ENCODE measurements at places on chromosomes 4 and X.

DNA sequence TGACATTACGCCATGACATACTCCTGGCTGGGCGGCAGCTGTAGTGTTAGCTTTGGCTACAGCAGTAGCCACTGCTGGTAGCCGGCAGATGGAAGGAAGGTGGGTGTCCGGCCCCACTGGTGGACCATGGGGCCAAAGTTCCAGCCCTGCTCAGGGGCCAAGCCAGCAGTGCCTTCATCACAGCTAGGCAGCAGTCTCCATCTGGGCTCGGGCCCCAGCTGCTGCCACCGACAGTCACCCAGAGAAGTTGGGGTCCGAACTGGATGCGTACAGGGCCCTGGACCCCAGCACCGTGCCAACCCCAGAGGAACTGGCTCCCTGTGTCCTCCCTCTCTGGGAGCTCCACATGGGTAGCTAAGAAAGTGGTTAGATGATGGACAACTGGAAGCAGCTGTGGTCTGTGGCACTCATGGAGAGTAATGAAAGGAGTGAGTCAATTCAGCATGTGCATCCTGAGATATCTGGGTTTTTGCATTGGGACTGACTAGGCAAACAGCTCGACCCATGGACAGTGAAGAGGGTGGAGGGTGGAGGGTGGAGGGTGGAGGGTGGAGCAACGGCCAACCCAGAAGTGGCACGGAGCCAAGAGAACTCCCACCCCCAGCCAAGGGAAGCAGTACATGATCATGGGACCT, 366.6 kb upstream of the GRIA3 start:
- DNase-seq: no peak

- no peak for DNase-seq
Measured at GRCh38 chrX:121666171-121666570, 618.8 kb downstream of the GLUD2 start.

GRCh38 chr4:6377626-6378492, 94.6 kb downstream of the PPP2R2C start:
- no peak for DNase-seq

GRCh38 chr4:13640149-13640940, 12.8 kb upstream of the BOD1L1 start:
- no peak for DNase-seq

- DNase-seq: no peak
Measured at GRCh38 chrX:46710425-46710824, 48.5 kb downstream of the SLC9A7 start.

DNA sequence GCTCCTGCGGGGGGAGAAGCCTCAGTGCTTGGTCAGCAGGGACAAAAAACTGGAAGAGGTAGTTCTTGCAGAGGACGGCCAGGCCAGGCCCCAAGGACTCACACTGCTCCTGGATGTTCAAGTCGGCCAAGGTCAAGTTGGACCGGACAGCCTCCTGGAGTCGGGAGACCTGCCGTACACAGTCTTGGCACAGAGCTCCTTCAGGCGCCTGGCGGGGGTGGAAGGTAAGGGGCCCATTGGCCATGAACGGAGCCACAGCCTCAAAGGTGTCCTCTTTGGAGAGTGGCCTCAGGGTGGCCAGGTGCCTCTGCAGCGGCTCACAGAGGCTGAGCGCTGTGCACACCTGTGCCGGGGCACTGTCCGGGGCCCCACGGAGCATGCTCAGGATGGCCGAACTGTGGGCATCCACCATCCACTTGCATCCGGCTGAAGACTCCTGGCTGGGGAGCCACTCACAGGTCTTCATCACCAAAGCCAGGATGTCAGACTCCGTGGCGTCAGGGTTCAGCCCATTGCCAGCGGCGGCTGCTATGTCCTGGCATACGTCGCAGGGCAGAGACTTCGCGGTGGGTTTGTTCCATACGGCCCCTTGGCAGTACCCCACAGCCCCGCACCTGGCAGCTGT, 477 bp downstream of the PSAPL1 start:
- DNase-seq: no peak

- DNase-seq: no peak
Measured at GRCh38 chrX:135340831-135341230, 31.6 kb downstream of the ETDC start.

DNA sequence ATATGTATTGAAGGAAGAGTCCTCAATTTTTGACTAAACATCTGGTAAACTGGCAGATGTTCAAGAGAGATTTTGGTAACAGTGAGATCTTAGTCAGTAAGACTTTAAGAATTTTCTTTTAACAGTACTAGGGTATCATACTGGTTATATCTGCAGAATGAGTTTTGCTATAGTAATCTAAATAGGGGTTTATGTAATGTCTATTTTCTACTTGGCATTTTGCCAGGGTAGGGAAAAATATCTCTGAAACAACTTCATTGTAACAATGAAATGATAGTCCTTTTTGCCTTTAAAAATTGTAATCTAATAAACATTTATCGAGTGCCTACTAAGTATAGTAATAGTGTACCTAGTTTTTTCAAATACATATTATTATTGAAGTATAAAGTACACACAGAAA, 32.1 kb downstream of the XK start:
- DNase-seq: no peak

- DNase-seq: no peak
Measured at GRCh38 chr4:186902361-186902760, 178.7 kb upstream of the FAT1 start.

DNA sequence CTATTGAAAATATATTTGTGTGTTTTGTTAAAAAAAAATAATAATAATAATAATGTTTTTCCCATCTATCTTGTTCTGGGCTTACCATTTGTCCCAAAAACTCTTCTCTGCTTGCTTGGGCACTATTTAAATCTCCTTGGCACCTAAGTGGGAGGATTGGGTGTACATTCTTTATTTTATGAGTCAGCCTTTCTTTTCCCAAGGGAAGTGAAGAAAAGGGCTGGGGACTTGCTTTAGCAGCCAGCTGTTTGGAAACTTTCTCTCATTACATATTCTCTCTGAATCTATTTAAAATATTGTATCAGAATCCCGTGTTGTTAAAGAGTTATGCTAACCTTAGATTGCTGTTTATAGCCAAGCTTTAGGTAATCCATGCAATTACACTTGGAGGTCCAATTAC, 2332.4 kb downstream of the ARAP2 start:
- no peak for DNase-seq

DNA sequence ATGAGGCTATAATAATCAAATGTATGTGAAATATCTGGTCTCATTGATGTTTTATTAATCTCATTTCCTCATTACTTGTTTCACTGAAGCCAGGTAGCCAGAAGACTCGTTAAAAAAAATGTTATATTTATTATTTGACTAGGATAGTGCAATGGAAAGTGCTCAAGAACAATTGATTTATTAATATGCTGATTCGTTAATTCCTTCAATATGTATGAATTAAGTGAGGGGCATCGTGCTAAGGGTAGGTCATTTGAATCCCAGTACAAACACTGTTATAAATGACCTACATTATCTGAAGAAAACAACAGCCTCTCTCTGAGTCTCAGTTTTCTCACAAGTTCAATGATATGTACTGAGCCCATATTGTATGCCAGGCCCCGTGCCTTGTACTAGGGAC, 214.2 kb upstream of the GPRIN3 start:
- no peak for DNase-seq

DNA sequence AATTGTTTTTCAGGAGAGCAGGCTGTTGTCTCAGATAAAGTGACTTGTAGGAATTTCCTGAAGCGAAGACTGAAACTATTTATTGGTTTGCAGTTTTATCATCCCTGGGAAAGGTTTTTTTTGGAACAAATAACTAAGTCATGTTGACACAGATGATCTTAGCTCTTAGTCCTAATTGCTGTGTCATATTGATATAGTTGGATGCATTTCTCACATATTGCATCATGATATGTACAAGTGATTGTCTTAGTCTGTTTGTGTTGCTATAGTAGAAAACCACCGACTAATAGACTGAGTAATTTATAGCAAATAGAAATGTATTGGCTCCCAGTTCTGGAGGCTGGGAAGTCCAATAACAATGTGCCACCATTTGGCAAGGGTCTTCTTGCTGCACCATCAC, 397.5 kb upstream of the PPP1R2C start:
- no peak for DNase-seq

- peak; percentile 71 for DNase-seq
Measured at GRCh38 chr4:1748465-1748995, 27.2 kb downstream of the TACC3 start.

All from activated T-helper 1 cell treated with anti-CD3 and anti-CD28 coated beads, Interleukin-2, amount 50 U/mL, for 16 hours (primary cell).